ENCODE measurements at places on chromosomes 16 and 17.
A peak's percentile ranks its signal among the peaks of the same experiment; 100 is the strongest.

GRCh38 chr17:47207143-47208067, 1.7 kb upstream of the MYL4 start:
- no peak for DNase-seq

DNA sequence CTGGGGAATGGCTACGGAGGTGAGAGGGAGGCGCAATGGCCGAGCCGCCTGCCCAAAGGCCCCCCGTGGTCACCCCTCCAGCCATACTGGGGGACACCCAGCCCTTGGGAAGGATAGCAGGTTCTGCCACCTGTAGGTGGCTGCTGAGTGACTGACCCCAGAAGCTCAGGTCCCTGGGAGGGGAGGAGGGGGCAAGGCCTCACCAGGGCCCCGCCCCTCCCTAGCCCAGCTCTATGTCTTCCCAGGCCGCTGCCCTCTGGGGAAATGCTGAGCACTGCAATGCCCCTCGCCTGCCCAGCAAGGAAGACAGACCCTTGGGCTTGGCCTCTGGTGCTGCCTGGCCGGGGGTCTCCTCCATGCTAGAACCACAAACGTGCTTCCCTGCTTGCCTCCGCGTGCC, 11.4 kb upstream of the CLDN9 start:
- DNase-seq = no peak

GRCh38 chr17:64024215-64024654, 3.8 kb upstream of the ICAM2 start:
- DNase-seq = no peak

- no peak for DNase-seq
These were observed 4.4 kb downstream of the APOBR start for GRCh38 chr16:28498666-28499381.

DNA sequence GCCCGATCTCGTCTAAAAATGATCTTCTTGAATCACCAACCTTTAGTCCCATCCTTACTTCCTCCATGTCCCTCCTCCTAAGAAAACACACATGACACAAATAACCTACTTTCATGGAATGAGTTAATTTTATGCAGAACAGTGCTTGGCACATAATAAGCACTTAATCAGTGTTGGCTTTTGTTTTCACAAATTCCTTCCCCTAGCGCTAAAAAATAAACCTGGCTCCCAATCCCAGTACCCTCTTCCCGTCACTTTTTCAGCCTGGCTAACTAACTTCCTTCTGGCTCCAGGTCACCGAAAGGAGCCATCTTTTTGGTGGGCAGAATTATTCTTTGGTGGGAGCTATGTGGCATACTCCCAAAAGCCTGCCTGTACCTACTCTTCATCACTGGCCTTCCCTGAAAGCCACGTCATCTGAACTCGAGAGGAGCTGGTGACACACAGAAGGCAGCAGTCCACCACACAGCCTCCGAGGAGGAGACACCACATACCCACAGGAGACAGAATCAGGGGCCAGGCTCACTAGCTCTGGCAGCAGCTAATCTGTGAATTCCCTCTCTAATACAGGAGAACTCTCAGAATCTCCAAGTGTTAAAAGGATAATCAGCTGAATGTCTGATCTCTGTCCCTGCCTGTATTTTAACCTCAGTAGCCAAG, 114.5 kb downstream of the SMG6 start:
- no peak for DNase-seq

DNA sequence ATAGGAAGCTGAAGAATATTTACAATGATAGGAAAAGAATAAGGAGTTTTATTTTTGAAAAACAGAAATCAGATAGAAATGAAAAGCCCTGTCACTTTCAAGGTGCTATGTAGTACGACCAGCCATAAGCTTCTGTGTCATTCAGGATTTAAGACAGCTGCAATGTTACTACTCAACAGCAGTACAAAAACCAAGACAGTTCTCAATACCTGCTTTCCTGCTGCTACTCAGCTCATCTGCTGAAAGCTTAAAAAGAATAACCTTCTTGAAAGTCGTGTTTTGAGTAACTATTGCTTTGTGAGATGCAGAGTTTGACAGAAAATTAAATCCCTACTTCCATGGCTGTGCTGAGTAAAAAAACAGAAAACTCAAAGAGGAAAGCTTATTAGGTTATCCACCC, 8.7 kb downstream of the GRB2 start:
- DNase-seq = no peak

DNA sequence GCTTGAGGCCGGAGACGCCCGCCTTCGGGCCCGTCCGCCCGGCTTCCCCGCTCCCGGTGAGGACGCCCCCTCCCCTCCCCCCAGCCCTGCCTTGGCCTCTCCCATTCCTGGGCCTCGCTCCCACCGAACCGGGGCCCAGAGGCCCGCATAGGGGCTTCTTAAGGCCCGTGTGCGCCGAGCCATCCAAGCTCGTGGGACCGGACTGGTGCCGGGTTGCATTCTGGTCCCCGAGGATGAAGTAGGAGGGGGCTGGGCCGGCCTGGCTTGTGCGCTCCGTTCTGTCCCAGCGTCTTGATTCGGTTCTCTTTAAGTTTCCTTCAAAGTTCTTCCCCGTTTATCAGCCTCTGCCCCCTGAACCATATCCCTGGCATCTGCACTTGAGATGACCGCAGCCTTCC, 488 bp downstream of the SENP3 start:
- DNase-seq = no peak

DNA sequence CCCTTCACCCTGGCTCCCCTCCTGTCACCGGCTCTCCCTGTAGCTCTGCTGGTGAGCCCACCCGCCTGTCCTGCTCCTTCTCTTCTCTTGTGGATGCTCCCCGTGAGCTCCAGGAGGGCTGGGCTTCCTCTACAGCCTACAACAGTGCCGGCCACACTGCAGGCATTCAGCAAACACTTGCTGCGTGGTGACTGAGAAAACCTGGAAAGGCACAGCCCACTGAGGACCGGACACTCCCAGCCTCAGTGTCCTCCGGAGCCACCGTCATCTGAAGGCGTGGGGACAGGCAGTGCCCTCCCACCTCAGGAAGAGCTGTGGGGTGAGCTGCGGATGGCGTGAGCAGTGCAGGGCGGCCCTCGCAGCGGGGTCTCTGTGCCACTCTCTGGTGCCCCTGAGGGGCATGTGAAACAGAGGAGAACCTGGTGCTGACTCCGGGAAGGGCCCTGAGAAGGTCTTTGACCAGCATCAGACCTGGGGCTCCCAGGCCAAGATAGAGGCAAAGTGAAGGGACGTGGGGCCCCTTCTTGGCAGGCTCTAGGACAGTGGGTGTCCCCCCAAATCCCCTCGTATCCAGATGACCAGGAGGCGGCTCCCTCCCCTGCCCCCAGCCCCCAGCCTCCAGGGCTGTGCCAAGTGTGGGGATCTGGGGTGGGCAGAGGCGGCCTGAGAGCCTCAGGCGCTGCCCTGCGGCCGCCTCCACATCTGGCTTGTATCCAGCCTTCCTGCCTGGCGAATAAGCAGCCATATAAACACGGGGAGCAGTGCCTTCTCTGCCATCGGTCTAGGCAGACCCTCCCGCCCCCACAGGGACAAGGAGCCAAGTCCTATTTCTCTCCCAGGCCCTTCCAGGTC, 44.0 kb upstream of the PABPN1L start:
- no peak for DNase-seq

DNA sequence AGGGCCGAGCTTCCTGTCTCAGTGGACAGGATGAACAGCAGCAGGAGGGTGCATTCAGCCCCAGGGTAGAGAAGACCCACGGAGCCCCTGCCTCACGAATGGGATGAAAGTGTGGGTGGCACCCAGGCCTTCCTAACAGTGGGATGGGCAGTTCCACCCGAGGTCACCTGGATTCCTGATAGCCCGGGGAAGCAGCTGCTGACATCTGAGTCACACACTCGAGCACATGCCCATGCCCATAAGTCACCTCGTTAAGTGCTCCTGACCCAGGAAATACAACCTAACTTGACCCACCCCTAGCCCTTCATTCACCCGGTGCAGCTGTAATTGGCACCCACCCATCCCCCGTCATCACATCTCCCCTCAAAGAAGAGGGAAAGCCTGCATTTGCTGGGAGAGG, 85.3 kb upstream of the FOXF1 start:
- no peak for DNase-seq

- no peak for DNase-seq
These were observed 16.5 kb downstream of the SLC16A3 start for GRCh38 chr17:82245134-82246039.

DNA sequence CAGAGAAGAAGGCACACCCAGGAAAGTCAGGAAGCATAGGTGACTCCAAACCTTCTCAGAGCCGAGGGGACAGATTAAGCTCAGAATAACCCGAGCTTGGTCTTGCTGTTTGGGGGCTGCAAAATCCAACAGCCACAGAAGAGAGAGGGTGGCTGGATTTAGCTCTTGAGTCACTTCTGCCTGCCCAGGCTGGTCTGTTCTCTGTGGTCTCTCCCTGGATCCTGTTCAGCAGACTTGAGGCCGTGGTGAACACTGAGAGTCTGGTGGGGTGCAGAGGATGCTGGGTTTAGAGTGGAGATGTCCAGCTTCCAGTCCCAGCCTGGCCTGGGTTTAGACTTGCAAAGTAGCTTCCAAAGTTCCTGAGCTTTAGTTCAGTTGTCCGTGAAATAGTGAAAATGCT, 8.8 kb downstream of the SLC26A11 start:
- no peak for DNase-seq

DNA sequence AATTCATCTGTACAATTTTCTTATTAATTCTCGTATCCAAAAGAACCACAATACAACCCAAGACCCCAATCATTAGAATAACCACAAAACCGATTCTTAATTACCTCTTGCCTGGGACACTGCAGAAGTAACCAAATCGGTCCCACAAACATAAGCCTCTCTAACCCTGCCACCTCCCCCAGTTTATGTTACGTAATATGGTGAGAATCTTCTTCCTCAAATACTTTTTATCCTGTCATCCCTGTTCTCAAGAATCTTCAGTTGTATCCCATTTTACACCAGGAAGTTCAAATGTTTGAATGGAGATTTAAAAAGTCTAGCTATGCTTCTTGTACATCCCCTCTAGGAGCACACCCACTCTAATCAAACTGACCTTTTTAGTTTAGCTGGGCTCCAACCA, 269.3 kb upstream of the TBX2 start:
- DNase-seq = peak; percentile 27

DNA sequence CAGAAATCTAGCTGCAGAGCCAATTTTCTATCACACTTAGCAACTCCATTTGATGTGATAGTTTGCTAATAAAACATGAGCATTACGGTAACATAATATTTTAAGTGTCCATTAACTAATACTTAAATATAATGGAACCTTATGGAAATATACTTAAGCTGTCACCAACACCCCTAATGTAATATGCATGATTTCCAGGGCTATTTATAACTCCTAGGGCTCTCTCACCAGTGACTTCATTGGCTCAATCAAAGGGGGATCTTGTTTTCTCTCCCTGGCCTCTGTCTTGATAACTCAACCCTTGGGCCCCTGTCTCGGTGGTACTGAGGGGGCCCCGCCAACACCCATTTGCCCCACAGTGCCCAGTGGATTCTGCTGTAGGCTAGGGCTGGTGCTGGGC, 170.4 kb downstream of the SALL1 start:
- DNase-seq = no peak

- DNase-seq = no peak
These were observed 74.6 kb upstream of the NUDT7 start for GRCh38 chr16:77647726-77648125.

DNA sequence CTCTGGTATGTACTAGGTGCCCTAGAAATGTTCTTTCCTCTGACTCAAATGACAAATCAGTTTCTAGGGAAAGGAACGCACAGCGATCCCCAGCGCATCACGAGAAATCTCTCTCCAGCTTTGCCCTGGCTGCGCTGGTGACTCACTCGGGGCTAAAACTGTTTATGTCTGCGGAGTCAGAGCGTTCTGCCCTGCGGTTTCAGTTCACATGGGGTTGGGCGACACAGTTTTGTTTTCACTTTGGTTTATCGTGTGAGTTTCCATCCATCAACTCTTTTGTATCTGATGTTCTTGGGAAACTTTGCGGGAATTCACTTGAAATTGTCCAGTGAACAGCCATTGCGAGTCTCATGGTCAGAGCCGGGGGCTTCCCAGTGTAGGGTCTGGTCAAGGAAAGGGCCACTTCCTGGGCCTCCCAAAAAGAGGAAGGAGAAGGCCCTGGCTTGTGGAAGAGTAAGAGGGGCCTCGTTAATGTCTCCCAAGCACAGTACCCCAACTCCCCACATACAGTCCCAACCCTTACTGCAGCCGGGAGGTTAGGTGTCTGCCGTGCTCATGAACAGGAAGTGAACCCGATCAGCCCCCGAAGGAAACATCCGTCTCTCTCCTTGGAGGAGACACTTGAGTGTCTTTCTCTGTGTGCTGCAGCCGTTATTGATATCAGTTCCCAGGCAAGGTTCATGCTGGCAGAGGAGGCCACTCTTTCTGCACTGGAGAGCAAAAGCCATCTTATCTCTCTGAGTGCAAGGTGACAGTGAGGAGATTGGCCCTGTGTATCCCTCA, 643.2 kb downstream of the WWOX start:
- DNase-seq = peak; percentile 80

DNA sequence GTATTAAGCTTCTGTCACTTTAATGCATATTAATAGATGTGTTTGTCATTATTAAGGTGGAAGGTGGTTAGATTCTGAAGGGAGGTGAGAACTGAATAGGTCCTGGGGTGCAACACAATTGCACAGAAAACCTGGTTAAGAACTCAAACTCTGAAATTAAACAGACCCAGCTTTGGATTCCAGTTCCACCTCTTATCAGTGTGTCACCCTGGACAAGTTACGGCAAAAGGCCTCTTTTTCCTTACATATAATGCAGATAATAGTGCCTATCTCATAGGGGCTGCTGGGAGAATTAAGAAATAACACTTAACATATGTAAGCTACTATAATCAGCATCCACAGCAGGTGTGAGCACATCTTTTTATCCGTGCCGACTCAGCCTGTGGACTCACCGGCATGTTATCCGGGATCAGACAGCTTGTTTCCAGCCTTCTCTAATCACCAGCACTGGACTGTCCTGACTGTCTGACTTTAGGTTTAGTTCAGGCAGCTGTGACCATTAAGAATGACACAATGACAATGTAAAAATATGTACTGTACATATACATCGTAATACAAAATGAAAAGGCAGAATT, 31.4 kb downstream of the TEX2 start:
- no peak for DNase-seq

GRCh38 chr16:60646631-60647030, 1389.6 kb downstream of the CDH8 start:
- no peak for DNase-seq

DNA sequence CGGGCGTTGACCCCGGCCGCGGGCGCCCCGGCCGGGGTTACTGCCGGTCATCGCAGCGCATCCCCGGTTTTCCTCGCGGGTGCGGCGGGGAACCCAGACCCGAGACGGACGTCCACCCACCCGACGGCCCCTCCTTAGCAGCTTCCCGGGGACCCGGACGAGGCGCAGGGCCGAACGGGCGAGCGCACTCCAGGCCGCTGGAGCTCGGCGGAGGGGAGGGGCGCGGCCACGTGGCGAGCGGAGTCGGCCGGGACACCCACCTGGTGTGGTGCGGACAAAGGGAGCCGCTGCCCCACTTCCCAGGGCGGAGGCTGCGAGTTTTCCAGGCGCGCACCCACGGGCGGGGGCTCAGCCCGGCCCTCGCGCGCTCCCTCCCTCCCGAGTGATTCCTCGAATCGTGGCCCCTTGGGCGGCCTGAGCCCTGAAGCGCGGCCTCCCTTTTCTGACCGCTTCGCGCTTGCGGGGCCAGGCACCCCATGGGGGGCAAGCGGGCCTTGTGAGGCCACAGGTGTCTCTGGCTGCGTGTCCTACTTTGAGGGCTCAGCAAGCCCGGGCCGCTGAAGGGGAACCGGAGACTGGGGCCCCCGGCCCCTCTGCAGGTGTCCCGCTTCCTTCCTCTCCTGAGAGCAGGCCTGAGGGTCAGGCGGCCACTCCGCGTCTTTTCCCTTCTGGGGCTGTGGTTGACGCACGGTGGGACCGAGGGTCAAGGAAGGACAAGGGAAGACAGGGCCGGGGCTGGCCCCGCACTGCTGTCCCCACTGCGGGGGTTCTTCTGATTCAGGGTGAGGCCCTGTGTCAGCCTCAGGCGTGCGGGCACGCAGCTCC, 1.1 kb upstream of the FASN start:
- DNase-seq = no peak
